Heart right ventricle (tissue), 16 donors: ENCODE measurements at places on chromosomes 6 and 20. TPM values are rescaled to one million over a fixed set of nuclear protein-coding genes. Genes with fewer than 3 reads are reported as not detected.

DNA sequence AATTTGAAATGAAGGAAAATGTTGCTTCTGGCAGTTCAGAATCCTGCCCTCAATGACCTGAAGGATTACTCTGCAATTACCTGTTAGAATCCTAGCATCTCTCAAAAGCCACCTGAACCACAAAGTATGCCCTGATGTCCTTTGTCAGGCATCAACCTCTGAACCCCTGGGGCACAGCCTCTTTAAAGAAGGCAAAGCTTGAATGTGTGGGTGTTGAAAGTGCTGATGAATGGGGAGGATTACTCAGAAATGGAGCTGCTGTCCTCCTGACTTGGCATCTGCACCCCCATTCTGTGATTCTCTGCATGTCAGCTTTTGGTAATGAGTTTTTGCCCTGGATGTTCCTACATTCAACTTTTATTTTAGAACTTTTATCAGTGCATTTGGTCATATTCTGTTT lies 179.2 kb downstream of the PKHD1 start:
- DNase-seq: no peak

DNA sequence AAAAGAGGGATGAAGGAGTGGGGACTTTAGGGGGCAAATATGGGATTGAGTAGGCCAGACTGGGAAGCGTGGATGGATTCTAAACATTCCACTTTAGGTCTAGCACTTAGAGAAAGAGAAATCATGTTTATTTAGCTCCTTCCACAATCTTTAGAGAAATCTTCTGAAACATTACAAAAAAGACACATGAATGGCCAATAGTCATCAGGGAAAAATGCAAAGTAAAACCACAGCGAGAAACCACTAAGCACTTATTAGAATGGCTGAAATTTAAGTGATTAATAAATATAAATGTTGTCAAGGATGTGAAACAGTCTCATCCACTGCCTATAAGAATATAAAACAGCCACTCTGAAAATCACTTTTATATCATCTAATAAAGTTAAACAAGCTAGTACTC lies 46.9 kb downstream of the HLA-A start:
- DNase-seq: no peak

HLA-DQA2 gene
- not detected for polyA plus RNA-seq

ZNF831 gene
- polyA plus RNA-seq: 0.07 TPM

DNA sequence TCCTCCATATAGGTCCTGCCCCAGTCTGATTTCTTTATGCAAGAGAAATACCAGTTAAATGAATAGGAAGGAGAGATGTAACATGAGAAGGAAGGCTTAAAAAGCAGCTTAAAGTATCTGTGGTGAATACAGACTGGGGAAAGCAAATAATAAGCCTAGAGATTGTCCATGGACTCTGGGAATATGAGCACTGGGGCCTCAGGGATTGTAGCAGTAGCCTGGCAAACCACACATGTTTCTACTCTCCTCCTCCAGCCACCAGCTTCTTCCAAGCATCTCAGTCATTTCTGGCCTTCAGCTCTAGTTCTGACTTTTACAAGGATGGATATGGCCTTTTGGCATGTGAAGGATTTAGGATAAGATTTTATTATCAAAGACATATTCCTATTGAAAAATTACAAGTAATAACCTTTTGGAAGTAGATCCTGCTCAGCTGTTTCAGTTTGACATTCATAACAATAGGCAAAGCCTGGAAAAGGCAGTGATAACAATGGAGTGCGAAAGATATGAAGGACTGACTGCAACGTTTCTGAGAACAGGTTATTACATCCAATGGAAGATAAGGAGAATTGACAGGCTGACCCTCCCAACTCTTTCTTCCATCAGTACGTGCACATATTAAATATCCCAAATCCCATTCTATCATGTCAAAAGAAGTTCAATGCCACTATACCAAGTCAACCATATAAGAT lies 41.6 kb downstream of the CYP39A1 start:
- no peak for DNase-seq

DNA sequence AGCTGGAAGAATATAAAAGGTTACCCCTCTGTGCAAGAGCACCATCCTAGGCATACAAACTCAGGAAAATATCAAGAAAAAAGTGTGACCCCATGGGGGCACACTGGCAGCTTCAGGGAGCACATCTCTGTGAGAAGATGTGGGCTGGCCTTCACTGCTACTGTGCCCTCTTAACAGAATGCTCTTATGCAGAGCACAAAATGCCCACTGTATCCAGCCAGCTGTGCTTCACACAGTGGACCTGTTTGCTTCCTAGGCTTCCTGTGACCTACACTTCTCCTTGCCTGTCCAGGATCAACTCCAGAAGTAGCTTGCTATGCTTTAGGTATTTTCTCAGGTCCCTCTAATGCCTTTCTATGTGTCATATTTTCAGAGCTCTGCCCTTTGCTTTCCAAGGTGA lies 380.2 kb upstream of the MMS22L start:
- DNase-seq: no peak

- DNase-seq: no peak
Observed at GRCh38 chr6:141866731-141867497, 265.8 kb upstream of the GJE1 start.

GRCh38 chr20:51899674-51900073 lies 97.4 kb upstream of the SALL4 start:
- DNase-seq: no peak

PRPH2 gene
- 0.51 TPM for polyA plus RNA-seq

DNA sequence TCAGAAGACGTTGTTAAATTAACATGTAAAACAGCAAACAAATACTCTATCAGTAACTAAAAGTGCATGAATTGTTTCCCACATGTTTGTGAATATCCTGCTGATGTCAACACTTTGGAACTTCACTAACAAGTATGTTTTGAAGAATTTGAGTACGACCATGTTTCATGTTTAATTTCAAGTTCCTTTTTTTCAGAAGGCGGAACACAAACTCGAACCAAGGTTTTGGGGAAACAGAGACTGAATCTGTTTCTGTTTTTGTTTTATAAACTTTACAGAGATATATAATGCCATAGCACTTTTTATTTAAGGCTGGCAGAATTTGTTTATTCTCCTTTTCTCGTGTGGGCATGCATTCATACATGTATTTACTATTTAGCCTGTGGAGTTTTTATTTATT lies 509.3 kb upstream of the CITED2 start:
- DNase-seq: no peak

DNA sequence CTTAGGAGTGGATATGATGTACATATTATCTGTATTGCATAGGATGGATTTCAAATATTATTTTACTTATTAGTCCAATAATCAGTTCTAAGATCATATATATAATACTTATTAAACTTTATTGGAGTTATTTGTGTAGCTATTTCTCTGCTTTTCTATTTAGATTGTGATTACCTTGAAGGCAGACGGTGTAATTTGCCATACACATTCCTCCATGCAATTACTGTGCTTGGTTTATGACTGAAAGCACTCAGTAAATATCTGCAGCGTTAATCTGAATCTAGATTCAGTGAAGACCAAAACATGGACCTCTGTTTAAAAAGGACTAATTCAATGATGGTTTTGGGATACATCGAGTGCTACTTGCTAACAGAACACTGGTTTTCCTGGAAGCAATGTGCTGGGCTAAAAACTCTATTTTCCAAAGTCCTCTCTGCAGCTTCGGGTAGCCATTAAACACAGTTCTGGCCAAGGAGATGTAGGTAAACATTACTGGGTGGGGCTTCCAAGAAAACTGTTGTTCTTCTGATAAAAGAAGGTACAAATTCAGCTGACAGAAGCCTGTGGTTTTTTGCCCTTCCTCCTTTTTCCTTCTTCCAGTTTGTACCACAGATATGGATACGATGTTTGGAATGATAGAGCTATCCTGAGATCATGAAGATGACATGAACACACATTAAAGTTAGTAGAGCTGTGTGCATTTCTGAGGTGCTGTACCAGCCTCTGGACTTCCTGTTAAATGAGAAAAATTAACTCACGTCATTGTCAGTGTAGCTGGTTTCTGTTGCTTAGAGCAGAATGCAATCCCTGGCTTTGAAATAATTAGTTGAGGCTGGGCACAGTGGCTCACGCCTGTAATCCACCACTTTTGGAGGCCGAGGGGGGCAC lies 136.5 kb upstream of the NUP153 start:
- DNase-seq: no peak

ARHGAP40 gene
- polyA plus RNA-seq: not detected

HUS1B gene
- not detected for polyA plus RNA-seq

DNA sequence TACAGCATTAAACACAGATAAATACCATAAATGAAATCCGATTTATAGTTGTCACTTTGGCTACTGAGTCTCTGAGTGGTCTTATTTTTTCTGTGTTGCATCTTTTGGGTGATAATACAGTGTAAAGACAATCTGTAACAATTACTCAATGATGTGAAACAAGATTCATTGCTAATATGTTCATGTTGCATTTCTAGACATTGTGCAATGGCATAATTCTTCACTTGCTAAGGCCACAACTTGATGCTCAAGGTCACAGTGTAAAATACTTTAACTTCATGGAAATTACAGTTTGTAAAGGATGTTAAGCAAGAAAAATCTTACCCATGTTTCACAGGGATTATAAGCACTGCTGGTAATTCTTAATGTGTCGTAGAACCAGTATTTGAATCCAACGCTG lies 74.9 kb upstream of the SMLR1 start:
- no peak for DNase-seq

DNA sequence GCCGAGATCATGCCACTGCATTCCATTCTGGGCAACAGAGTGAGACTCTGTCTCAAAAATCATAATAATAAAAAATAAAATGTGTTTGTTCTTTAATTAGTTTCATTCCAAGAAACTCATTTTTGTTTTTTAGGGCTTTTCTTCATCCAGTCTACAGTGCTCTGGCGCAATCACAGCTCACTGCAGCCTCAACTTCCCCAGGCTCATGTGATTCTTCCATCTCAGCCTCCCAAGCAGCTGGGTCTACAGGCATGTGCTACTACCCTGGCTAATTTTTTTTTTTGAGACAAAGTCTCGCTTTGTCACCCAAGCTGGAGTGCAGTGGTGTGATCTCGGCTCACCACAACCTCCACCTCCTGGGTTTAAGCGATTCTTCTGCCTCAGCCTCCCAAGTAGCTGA lies 143.6 kb upstream of the JARID2 start:
- no peak for DNase-seq

- DNase-seq: no peak
Observed at GRCh38 chr20:56926501-56926900, 297.4 kb downstream of the TFAP2C start.

- DNase-seq: no peak
Observed at GRCh38 chr6:2576499-2576898, 174.2 kb downstream of the MYLK4 start.
